ENCODE measurements at places on chromosomes 4 and X.

GRCh38 chrX:52990848-52991247, 32.5 kb upstream of the FAM156A start:
- no peak for DNase-seq

DNA sequence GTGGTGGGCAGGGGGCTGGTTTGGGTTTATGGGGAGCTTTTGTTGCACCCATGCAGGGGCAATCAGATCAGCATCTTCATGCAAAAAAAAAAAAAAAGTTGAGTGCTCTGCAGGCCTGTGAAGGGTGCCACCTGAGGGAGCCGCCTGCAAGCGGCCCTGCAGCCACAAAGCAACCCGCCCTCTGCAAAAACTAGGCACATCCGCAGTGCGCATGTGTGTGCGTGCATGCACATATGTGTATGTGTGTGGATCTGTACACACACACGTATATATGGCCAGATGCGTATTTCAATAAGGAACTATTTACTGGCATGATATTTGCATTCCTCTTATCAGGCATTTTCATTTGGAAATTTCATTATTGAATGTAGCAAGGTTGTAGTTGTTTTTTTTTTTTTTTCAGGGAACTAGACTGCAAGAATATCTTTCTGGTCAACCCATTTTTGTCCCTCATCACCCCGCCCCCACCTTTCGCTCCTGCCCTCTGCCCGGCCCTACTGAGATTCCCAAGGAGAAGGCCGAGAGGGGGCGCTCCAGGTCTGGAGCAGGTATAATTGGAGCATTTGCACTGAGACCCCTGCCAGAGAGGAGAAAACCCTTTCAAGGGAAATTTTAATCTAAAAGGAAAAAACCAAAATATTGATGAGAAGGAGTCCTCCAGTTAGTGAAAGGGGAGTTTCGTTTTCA, 18.1 kb downstream of the CCNQ start:
- no peak for DNase-seq

DNA sequence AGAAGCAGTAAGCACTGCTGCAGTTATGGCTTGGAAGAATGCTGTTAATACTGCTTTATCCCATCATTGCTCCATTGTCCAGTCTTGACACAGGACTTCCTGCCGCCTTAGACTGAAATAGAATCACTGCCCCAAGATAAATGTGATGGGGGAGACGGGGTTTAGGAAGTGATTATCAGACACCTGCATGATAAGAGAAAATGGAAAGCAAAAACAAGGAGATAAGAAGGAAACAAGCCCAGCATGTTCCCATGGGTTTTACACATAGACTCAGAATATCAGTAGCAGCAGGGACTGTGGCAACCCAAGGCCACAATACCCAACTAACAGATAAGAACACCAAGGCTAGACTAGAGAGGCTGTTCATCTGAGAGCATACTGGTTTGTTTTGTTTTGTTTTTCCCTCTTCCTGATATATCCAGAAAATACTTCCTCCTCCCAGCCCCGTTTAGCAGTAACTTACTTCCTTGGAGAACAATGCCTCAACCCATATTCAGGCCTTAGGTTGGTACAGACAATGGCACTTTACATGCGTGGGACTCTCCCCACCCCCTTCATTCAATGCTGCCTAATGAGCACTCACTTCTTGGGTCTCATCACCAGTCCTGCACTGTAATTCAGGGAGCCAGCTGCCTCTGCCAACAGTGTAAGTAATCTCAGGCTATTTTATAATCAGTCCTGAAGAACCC, 232.6 kb downstream of the CBR4 start:
- DNase-seq = no peak

DNA sequence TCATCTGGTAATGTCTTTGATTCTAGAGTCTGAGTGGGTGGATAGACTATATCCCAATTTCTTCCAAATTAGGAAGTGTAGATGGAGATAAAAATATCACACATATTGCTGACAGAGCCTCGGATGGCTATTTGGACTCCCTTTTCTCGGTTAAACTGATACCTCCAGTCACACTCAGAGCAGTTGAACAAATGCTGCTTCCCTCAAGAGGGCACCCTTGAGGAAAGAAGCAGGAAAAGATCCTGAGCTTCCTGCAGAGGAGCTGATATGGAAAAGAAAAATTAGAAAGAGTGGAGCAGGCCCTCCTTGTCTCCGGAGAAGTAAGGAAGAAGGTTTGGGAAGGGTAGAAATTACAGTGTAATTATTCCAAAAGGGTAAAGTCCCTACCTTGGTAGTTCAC, 96.2 kb upstream of the CCSER1 start:
- no peak for DNase-seq

DNA sequence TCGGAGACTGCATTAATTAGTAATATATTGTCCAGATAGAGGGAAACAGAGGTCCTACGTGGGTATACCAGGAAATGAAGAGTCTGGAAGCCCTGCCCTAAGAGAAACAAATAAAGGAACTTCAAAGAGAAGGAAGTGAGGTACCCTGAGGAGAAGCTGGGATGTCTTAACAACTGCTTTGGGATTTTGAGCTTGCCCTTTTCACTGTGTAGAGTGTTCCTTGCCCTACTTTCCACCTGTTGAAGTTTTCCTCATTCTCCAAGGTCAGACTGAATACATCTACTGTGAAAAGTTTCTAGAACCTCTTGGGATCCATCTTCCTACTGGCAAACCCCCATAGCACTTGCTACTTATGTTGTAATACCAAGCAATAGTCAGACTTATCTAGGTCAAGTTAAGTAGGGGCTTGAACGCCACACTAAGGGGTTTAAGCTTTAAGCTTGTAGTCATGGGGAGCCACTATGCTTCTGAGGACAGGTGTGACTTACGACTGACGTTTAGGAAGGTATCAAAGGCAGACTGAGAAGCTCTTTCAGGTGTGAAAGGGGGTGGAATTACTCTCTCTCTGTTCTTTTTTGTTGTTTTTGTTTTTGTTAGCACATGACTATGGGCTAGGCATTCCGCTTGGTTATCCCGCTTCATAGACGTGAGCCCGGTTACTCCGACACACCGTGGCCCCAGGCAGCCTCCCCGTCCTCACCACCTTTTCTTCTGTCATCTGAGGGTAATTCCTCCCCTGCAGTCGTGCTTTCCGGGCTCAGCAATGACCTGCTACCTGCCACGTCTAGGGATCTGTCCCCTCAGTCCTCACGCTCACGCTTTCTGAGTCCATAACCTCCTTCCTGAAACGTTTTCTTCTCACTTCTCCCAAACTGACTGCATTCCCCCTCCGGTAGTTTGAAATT, 959 bp upstream of the REST start:
- DNase-seq = no peak

DNA sequence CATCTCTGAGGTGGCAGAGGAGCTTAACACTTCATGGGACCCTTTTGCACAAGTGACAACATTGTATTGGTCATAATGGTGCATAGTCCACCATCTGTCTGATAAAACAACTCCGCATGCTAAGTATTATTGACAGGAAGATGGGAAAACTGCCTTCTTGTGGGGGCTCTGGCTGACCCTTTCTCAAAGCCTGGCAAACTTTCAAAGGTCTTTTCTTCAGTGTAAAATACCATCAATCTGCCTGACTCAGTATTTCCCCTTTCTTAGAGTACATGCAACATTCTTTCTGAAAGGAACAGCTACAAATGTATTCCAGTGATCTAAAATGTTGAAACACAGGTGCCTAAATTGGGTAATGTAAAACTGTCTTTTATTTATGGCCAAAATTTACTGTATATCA, 89.1 kb downstream of the NAA11 start:
- DNase-seq = no peak

All from stimulated activated CD4-positive, alpha-beta T cell treated with anti-CD3 and anti-CD28 coated beads, Interleukin-1b, Interleukin-23, amount 100 ng/mL, for 1 hour (primary cell).